HCT116 (cell line): ENCODE measurements at places on chromosomes 11 and 22. TPM values are rescaled to one million over a fixed set of nuclear protein-coding genes. Genes with fewer than 3 reads are reported as not detected.

DNA sequence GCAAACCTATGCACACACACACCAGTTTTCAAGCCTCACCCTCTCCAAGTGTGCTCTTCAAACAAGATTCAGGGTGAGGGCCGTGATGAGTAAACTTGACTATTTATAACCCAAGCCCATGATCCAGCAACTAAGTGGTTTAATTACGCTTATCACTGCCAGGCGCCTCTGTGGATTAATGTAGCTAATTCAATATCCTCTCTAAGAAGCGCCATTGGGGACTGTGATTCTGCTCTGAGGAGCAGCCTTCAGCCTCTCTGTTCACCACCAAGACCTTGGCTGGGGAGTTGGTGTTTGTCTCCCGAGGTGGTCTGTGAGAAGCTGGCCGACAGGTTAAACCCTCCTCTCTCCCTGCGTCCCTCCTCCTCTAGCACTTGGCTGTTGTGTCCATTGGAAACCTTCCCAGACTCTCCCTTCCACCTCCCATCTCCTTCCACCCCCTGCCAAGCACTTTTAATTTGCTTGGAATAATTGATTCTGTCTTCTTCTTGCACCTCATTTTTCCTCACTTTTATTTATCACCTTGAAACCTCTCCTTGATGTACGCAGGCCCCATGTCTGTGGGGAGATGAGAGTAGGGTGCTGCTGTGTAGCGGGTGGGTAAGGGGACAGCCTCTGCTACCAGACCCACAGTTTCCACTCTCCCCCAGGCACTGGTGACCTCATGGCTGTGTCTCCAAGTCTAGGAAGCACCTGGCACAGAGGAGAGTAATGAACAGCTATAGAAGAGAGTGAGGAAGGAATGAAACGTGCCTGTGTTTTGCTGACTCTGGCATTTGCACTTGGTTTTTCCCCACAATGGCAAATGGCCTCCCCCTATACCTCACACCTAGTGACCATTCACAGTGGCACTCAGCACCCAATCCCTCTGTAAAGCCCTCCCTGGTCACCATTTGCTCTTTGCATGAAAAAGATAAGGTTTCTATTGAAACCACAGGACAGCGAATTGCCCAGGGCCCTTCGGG lies 236.6 kb downstream of the GRIK4 start:
- no peaks in the 10 kb centered on the region for H3K36me3 ChIP-seq
- H3K4me1 ChIP-seq = 0 out of 2 replicates have a peak, but pooled peaks cover 7% of the 10 kb centered on the region
- H3K27me3 ChIP-seq = peaks cover 24% of the 10 kb centered on the region
- no peak for DNase-seq

GRCh38 chr22:28034145-28034759 lies 115.2 kb upstream of the PITPNB start:
- H3K4me1 ChIP-seq = no peaks in the 10 kb centered on the region
- peaks cover 11% of the 10 kb centered on the region; the same call in 1 of the 2 replicates for H3K27me3 ChIP-seq
- no peak overlapping the region for H3K4me3 ChIP-seq
- DNase-seq = no peak

DNA sequence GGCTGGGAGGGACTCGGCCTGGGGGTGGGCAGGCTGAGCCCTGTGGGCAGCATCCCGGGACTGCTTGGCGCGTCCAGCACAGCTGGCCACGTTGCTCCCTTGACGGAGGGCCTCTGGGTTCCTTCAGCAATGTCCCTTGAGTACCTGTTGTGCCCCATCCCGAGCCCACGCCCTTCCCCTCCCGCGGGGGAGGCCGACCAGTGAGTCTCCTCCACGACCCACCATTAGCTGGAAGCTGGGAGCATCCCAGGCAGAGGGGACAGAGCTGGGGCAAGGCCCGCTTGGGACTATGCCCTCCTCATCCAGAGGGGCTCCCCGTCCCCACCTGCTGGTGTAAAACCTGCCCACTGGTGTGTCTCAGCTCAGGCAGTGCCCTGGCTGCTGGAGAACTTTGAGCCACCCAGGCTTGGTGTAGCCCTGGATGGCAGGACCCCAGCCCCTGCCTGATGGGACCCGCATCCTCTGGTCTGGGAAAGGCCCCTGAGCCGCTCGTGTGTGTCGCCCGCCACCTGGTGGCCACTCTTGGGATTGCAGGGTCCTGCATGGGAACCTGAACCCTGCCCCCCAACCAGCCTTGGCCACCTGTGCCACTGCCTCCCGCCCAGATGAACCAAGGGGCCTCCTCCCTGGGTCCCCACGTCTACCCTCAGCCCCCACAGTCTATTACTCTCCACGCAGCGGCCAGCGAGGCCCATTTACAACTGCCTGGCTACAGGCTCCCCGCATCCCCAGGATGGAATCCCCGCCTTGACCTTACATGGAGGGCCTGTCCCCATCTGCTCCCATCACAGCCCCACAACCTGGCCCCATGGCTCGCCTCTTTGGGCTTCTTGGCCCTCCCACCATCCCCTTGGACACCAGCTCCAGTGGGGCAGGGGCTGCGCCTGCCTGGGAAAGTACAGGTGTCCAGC lies 16.6 kb upstream of the ARHGAP8 start:
- H3K27ac ChIP-seq = no peak overlapping the region
- H3K36me3 ChIP-seq = no peaks in the 10 kb centered on the region
- no peak for DNase-seq
- no peaks in the 10 kb centered on the region for H3K27me3 ChIP-seq

RAG2 gene
- not detected for total RNA-seq
